Coronary artery (tissue), 2 donors: ENCODE measurements at places on chromosomes 3 and 15.

GRCh38 chr3:15527031-15527459, 5.5 kb upstream of the COLQ start:
- no peak for DNase-seq

DNA sequence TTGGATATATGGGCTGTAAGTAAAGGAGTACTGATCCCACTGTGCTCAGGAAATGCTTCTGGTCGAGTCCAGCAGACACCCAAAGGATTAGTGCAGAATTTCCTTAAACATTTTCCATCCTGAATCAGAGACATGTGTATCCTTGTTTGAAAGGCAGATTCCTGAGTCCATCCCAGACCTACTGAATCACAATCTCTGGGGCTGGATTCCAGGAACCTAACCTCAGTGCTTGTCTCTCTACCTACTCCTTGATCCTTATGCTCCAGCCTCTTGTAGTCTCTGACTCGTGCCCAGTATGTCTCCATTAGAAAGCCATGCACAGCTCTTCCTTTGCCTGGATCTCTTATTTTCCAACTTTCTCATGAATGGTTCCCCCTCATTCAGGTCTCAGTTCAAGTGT, 585.8 kb downstream of the NLGN1 start:
- DNase-seq: no peak

DNA sequence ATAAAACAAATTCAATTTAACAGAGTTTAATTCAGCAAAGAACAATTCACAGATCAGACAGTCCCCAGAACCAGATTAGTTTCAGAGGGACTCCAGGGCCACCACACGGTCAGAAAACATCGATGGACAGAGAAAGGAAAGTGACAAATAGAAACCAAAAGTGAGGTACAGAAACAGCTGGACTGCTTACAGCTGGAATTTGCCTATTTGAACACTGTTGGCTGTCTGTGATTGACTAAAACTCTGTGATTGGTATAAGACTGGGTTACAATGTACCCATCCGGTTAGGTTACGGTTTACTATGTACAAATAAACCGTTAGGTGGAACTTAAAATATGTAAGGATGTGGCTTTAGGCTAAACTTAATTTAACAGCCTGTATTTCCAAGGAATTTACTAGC, 30.3 kb downstream of the MOBP start:
- DNase-seq: no peak

GRCh38 chr3:165549037-165549436, 288.2 kb downstream of the BCHE start:
- no peak for DNase-seq

GRCh38 chr3:42876401-42876800, 722 bp upstream of the CYP8B1 start:
- DNase-seq: no peak

DNA sequence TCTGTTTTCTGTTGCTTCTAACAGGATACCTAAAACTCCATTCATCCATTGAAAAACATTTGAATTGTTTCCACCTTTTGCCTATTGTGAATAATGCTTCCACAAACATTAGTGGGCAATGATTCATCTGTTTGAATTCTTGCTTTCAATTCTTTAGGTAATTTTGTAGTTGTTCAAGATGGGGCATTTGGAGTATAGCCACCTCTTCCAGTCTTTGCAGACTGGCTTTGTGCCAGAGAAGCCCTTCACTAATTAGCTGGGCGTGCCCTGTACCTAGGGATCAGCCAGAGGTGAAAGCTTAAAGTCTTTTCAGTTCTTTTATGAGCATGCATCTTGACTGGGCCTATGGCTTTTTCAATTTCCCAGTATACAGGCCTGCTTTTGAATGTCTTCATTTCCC, 10.9 kb downstream of the RTP1 start:
- DNase-seq: no peak

DNA sequence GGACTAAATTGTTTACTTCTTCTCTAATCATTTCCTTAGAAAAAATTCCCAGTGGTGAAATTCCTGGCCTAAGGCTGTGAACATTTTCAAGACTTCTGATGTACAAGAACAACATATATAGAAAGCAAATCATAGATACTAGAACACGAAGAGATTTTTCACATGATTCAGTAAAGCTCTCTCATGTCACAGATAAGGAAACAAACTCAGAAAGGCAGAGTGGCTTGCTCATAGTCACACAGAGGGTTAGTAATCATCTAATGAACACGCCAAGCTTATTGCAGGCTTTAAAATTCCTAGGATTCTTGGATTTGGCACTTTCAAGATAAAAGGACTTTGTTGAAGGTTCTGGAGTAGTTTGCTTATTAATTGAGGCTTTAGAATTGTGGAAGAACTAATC, 26.2 kb downstream of the CRTAP start:
- DNase-seq: no peak
